Right cardiac atrium (tissue), 5 donors: ENCODE measurements at places on chromosomes 2 and 18.

DNA sequence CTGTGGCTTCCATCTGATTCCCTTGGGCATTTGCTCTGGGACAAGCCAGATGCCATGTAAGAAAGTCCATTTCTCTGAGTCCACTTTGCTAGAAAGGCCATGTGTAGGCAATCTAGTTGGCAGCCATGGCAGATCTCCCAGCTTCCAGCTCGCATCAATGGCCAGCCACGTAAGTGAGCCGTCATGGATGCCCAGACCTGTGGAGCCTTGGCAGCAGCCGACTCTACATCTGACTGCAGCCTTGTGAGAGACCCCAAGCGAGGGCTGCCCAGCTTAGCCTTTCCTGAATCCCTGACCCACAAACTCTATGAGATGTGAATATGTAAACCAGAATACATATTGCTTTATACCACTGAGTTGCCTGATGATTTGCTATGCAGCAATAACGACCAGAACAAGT, 533.5 kb downstream of the PARD3B start:
- no peak for DNase-seq

DNA sequence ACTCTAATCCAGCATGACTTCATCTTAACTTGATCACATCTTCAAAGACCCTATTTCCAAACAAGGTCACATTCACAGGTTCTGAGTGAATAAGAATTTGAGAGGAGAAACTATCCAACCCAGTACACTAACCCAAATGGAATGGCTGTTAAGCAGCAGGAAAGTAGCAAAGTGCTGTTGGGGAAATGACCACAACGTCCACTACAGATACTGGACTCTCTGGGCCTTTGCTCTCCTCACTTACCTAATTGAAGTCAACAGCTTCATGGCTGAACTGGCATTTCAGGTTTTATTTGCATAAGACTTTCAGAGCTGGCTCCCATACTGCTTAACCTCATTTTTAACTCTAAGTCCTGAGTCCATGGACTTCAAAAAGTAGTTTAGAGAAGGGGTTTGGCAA, 38.0 kb upstream of the ACVR2A start:
- DNase-seq: no peak

- no peak for DNase-seq
These were observed 10.7 kb downstream of the RPL31 start for GRCh38 chr2:101012706-101013181.

GRCh38 chr2:127611076-127611925, 34.7 kb upstream of the GPR17 start:
- DNase-seq: no peak

- DNase-seq: no peak
These were observed 107.6 kb upstream of the MSH6 start for GRCh38 chr2:47675196-47675825.

DNA sequence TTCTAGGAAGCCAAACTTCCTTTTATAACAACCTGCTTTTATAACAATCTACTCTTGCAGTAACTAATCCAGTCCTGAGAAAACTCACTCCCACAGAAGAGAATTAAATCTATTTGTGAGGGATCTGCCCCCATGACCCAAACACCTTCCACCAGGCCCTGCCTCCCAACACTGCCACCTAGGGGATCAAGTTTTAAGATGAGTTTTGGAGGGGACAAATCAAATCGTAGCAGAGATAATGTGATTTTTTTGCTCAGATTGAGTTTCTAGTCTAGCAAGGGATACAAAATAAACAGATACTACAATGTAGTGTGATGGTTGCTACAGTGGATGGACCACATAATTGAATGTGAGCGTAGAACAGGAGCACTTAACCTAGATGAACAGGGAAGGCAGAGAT, 52.2 kb downstream of the NCOA1 start:
- no peak for DNase-seq
